CD4-positive, alpha-beta T cell treated with Interleukin-21 for 1 hour (primary cell): ENCODE measurements at places on chromosomes 2 and 18.

DNA sequence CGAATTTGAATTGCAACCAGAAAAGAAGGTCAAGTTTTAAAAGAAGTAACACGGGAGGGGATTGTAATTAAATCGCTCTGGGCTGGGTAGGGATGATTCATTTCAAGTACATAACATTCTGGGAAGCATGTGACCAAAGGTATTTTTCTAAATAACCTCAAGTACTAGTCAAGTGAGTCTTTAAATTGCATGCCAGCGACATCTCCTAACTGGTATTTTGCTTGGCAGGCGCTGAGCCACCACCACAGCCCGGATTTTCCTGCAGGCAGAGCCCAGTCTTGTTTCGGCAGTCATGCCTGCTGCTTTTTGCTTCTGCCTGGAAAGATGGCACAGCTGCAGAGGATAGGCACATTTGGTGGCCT lies 33.7 kb upstream of the NPAS2 start:
- no peak for DNase-seq

GRCh38 chr18:13455471-13455870 lies 236.9 kb downstream of the LDLRAD4 start:
- no peak for DNase-seq

GRCh38 chr2:38442643-38443541 lies 65.8 kb upstream of the ATL2 start:
- DNase-seq, result no peak

DNA sequence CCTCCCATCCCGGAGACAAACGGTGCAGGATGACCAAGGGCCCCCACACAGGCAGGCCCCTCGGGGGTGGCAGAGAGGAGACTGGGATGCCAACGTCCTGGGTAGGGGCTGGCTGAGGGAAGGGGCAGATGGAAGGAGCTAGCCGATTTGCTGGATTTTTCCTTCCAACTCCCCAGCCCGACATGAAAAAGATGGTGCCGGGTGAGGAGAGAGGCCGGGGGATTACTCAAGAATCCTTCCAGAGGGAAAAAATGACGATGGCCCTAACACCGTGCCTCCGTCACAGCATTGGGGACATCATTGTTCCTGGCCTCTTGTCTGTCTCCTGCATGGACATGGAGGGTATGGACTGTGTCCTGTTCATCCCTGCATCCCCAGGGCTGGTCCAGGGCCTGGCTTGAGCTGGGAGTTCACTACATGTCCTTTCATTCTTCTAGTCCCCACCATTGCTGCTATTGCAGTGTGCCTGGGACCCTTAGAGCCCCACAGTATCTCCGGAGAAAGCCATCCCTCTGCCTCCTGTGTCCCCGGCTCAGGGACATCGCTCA lies 217.7 kb downstream of the TNS1 start:
- no peak for DNase-seq

DNA sequence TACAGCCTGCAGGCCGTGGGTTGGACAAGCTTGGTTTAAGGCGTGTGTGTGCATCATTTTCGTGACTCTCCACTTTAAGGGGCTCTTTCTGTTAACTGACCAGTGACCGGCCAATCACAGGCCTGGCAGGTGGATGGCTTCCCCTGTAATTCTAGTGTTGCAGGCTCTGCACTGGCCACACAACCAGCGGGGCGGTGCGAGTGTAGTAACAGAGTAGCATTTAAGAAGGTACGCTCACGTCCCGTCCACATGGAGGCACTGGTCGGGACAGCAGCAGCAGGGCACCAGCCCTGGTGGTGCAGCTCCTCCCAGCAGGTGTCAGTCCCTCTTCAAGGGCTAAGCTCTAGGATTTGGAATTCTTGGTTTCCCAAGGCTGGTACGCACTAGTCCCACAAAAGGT lies 8.0 kb upstream of the ANO7 start:
- DNase-seq, result no peak

- DNase-seq, result no peak
Observed at GRCh38 chr2:174680221-174680620, 82.6 kb upstream of the WIPF1 start.

DNA sequence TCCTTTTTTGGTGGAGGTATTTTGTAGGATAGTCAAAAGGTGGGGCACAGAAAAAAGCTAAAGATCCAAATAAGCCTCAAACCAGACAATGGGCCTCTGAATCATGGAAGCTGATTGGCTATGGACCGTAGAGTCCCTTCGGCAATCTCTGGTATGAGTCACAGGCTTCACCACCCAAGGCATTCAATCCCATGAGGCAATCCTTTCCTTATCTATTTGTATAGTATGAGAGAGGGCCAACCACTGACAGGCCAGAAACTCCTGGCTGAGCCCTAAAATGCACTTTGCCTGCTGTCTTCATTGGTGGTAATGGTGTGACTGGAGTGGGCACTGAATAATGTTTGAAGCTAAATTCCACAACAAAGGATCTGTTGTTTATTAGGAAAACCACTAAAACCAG lies 38.7 kb upstream of the MEX3C start:
- no peak for DNase-seq

GRCh38 chr2:37377187-37377532 lies 32.7 kb downstream of the QPCT start:
- DNase-seq, result no peak

DNA sequence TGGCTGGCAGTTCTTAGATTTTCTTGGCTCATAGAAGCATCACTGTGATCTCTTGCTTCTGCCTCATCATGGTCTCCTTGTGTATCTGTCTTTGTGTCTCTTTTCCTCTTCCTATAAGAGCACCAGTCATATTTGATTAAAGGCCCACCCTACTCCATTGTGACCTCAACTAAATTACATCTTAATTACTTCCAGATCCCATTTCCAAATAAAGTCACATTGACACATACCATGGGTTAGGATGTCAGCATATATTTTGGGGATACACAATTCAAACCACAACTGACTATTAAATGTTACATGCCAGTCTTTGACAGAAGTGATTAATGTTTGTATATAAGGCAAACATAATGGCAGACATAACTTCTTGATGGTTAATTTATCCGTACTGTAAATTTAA lies 27.3 kb upstream of the TMX3 start:
- DNase-seq, result no peak
